ENCODE measurements at places on chromosomes 5 and 9.
A peak's percentile ranks its signal among the peaks of the same experiment; 100 is the strongest.

- no peak for DNase-seq
These were observed 119.4 kb downstream of the TTC39B start for GRCh38 chr9:15187589-15187988.

DNA sequence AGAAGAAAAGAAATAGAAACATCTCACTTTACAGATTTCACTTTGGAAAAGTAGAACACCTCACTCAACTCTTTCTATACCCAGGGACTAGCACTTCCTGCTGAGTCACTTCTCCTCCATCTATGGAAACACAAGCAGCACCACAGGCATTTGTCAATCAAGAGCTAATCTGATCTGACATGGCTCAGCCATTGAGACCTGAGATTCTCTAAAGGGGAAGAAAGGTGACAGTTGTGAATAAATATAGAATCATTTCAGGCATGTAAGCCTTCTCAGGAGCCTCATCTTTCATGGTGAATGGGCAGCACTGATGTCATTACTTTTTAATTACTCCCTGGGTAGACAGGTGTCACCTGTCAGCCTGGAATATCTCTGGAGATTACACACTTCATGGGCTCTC is 559.8 kb downstream of the HINT1 start:
- DNase-seq, result no peak

GRCh38 chr5:5979761-5980537 is 398.4 kb downstream of the MED10 start:
- no peak for DNase-seq

DNA sequence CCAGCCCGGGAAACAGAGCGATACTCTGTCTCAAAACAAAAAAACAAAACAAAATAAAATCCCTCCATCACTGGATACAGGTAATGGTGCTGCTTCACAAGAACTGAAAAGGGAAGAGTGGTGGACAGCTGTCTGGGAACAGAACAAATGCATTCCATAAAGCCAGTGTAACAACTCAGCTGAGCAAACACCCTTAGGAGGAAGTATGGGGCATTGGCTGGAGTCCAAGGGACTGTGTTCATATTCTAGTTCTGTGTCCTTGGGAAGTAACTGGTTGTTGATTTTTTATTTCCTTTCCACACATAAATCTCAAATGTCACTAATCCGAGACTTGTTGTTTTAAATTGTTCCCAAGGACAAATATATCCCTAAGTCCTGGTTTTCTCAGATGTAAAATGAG is 38.3 kb downstream of the HTR1A start:
- no peak for DNase-seq

- no peak for DNase-seq
These were observed 4.0 kb upstream of the DNLZ start for GRCh38 chr9:136367296-136368145.

- DNase-seq, result no peak
These were observed 21.0 kb upstream of the FOXE1 start for GRCh38 chr9:97831843-97832636.

DNA sequence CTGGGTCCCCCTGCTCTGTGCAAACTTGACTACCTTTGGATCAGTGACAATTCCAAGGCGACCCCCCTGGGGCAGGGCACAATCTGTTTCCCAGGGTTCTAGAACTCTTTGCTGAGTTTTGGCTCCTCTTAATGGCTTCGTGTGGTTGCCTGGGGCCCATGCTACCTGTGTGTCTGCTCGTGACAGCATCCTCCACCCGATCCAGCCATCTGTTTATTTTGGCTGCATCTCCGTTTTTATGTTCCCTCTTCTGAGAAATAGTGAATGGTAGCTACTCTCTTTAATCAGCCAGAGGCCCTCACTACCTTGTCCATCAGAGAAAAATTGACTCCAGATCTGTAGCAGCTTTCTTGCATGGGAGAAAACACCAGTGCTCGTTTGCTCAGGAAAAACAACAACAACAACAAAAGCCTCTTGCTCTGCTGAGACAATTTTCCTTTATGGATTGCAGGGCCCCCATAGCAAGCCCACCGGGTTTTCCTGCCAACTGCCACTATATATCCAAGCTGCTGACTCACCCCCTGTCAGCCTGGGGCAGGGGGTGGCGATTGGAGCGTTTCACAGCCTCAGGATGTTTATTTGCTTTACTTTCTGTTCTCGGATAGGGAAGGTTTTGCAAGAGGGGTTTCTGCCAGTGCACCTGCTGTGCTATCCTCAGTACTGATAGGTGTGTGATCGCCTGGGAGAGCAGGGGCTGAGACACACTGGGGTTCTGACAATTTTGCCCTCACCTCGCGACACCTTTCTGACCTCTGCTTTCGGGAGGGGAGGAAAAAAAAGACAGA is 607.8 kb downstream of the BNC2 start:
- no peak for DNase-seq

- DNase-seq, result no peak
These were observed 379.1 kb upstream of the SMC2 start for GRCh38 chr9:103714992-103715391.

DNA sequence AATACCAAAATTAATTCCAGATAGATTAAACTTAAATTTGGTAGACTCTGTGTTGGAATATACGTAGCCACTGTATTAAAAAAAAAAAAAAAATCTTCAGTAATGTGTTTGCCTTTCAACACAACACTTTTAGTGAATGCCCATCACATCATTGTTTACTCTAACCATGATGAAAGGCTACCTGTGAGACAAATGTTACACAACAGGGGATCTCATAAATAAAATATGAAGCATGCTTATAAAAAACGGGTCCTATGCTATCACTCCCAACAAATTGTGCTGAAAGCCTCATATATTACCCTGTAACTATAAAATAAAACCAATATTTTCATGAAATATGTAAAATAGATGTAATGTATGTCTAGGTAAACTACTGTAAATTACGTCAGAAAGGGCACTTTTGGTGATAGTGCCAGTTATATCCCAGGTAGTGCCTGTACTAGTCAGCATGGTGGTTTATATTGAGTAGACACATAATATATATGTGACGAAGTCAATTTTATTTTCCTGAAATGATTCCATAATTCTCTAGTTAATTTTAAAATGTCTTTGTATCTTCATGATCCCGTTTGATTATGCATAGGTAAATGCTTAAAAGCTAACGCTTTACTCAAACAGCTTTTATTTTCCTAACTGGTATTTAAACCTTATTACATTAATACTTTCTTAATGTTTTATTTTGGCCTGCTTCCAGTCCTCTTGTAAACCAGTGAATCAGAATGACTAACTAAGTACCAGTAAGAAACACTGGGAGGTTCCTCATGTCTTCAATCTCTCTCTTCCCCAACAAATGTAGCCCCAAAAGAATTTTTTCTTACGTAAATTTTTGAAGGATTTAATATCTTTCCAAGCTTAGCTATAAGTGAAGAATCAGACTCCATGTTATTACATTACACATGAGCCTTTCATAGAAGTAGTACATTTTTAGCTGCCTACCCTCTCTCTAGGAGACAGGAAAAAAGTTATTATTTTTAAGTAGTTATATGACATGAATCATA is 420.3 kb downstream of the GABRG2 start:
- DNase-seq, result peak; percentile 1

- DNase-seq, result no peak
These were observed 281.6 kb downstream of the SLF1 start for GRCh38 chr5:94900006-94900505.

GRCh38 chr5:171149333-171149732 is 159.7 kb upstream of the TLX3 start:
- no peak for DNase-seq

GRCh38 chr9:113563826-113564497 is 100.4 kb downstream of the RGS3 start:
- DNase-seq, result no peak

- DNase-seq, result no peak
These were observed 174.9 kb downstream of the TTC39B start for GRCh38 chr9:15132091-15132490.

DNA sequence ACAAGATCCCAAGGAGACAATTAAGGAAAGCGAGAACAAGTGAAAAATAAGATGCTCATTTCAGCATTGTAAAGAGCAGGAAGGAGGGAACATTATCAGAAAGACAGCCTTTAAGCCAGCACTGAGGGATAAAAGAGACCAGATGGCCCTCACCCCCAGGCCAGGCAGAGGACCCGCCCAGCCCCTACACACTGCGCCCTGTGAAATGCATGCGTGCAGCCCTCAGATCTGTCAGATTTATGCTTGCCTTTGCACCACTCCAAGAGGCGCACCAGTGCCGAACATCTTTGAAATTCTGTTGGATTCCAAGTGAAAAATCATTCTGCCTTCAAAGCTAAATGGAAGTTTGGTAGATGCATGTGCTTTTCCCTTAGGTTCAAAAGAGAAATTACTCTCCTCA is 378.0 kb downstream of the MLLT3 start:
- DNase-seq, result no peak

DNA sequence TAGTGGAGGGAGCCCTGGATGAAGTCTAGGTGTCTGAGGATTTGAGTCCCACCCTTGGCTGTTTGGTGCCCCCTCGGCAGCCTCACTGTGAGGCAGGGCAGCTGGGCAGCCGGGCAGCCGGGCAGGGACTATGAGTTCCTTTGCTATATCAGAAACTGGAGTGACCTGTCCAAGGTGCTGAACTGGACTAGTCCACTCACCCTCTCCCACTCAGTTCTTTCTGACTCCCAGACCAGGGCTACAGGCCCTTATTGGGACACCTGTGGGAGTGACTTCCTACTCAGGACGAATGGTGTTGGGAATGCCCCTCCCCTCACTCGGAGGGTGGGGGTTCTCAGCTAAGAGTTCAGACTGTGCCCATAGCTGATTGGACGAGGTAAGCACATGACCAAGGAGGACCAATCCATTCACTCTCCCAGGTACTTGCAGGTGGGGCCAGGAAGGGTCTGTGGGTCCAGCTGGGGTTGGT is 34.1 kb upstream of the RAPGEF1 start:
- DNase-seq, result peak; percentile 46

DNA sequence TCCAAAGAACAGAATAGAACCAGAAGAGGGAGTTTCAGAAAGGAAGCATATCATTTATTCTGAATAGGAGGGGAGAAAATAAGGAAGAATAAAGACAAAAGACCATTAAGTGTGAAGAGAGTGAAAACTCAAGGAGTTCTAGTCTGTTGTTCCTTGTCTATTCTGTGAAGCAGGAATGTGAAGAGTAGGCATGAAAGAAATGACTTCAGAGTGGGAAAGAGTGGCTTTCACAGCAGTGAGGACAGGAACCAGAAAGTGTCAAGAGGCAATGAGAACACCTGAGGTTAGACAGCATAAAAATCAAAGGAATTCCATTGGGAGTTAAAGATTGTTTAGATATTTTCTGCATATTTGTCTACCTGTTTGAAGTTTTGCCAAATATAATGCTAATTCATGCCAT is 768.8 kb upstream of the GRAMD2B start:
- DNase-seq, result no peak
